Activated T-cell treated with anti-CD3 and anti-CD28 coated beads, Interleukin-2, amount 50 U/mL, for 1 hour (primary cell): ENCODE measurements at places on chromosomes 1 and 21.

DNA sequence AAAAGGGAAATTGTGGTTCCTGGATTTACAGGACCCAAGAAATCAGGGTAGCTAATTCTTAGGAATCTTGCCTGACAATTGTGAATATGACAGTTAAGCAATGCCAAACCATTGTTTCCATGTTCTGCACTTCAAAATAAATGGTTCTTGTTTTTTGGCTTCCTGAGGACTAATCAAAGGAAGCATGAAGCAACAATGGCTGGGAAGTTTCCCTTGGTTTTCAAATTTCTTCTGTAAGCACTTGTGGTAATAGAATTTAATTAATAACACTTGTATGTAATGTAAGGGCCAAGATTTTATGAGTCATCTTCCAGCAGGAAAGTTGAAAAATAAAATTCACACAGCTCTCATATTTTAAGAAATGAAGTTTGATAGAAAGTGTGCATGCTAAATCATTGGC, 31.7 kb downstream of the JAM2 start:
- no peak for DNase-seq

DNA sequence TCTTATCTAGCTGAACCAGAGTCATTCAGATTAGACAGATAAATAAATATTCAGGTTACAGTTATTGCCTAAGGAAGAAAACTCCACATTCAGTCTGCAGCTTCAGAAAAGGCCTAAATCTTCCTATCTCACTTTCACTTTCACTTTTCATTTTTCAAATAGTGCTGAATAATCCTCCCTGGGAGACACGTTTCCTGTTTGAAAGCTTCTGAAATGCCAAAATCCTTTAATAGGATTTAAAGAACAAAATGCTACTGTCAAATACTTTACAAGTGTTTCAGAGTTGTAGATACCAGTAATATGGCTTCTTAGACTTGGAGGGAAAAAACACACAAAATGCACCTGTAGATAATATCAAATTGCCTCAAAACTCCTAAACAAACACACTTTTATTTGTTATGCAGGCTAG, 3.9 kb downstream of the PSMB2 start:
- DNase-seq = no peak

DNA sequence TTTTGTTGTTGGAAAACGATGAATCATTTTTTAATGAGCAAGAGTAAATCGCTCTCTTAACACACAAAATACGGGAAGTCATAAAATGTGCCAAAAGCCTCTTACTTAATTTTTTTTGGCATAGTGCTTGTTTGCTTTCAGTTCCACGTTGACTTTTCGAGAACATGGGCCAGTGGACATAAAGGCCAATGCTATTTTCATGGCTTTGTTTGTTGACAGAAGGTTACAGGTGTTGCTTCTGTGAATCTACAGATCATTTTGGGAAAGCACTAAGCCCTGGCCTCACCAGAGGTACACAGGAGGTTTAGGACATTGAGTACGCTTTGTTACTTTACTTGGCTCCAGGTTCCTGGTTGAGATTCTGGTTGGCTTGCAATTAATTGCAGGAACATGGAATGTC, 199.4 kb upstream of the HMCN1 start:
- no peak for DNase-seq

DNA sequence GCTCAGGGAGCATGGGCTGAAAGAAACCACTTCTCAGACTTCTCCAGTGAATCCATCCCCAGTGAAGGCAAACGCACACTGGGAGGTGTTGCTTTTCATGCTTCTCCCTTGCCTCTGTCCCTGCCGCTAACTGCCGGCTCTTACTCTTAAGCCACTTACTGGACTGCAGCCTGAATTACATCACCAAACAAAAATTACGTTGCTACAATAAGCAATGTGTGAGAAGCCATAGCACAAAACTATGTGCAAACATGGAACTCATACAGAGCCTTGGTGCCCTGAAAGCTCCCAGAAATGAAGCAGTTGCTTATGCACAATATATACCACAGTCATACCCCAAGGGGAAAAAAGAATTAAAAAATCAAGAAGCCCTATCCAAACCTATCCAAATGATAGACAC, 375.2 kb downstream of the KCNH1 start:
- no peak for DNase-seq

- DNase-seq = no peak
Measured at GRCh38 chr1:170402476-170403311, 129.3 kb upstream of the GORAB start.

- DNase-seq = no peak
Measured at GRCh38 chr1:22529901-22530621, 33.2 kb upstream of the EPHA8 start.

DNA sequence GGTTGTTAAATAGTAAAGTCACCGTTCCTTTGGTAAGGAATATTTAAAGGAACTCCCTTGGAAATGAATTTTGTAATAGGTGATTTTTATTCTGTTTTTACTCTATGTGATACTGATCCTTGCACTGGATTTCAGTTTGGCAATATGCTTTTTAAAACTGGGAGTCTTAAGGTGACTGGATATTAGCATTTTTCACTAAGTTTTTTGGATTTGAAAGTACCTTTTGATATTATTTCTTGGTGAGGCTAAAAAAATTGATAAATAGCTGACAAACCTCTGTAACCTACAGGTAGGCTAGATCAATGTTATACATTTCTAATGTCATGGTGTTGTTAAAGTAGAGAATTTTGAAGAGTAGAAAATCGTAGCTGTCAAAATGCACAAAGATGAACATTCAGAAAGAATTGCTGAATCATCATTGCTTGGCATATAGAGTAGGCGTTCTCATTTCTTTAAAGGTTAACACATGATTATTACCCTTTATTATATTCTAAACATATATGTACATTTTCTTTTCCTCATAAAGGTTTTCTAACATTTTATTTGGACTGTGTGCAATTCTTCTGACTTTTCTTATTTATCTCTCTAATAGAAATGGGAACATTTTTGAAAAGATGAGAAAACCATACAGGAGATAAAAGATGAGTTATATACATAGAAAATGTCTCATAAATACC, 1.5 kb upstream of the DNAJB4 start:
- no peak for DNase-seq

DNA sequence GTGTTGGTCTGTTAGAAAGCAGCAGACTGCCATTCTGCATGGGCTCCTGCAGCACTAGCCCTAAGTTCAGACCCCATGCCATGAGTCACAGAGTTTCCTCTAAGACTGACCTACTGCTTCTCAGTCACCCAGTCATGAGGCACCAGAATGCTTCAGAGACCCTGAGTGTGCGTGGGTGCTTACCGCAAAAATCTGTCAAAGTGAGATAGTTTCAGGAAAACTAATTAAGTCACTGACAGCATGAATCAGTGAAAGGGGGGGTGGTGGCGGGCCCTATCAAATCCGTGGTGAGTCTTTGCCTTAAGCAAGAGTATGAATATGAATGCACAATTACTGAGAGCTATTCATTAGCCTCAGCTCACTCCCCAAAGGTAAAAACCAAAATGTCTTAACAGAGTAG, 98.1 kb downstream of the KCTD3 start:
- DNase-seq = no peak

- DNase-seq = no peak
Measured at GRCh38 chr1:77036560-77036959, 169.3 kb downstream of the ST6GALNAC5 start.
